ENCODE measurements at places on chromosomes 3 and 15.

- no peak for DNase-seq
Observed at GRCh38 chr3:133115176-133115575, 77.0 kb downstream of the TMEM108 start.

GRCh38 chr3:31882895-31883294 is 98.2 kb downstream of the OSBPL10 start:
- DNase-seq = no peak

DNA sequence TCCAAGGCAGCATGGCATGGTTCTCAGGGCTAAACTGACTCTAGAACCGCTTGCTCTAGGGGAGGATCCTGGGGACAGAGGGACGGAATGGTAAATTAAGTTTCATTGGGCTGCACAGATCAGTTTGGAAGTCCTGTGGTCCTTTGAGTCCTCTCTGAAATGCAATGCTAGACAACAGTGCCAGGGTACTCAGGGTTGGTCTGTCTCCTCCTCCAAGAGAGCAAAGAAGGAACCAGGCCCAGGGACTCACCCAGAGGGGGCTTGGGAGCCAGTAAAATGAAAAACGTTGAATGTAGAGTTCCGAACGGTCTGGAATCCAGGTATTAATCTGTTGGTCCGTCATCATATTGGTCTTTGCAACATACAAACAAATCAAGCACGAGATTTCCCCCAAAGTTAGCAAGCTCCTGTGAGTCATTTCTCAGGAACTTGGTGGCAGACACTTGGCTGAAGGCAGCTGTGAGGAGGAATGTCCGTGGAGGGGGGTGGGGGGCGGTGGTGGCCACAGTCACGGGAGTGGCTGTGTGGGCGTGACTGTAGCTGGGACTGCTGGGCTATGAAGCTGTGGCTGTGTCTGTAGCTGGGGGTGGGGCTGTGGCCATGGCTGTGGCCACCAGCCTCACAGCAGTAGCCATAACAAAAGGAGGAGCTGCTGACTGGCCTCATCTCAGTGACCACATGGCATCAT is 361.0 kb downstream of the SHQ1 start:
- DNase-seq = peak; percentile 54

DNA sequence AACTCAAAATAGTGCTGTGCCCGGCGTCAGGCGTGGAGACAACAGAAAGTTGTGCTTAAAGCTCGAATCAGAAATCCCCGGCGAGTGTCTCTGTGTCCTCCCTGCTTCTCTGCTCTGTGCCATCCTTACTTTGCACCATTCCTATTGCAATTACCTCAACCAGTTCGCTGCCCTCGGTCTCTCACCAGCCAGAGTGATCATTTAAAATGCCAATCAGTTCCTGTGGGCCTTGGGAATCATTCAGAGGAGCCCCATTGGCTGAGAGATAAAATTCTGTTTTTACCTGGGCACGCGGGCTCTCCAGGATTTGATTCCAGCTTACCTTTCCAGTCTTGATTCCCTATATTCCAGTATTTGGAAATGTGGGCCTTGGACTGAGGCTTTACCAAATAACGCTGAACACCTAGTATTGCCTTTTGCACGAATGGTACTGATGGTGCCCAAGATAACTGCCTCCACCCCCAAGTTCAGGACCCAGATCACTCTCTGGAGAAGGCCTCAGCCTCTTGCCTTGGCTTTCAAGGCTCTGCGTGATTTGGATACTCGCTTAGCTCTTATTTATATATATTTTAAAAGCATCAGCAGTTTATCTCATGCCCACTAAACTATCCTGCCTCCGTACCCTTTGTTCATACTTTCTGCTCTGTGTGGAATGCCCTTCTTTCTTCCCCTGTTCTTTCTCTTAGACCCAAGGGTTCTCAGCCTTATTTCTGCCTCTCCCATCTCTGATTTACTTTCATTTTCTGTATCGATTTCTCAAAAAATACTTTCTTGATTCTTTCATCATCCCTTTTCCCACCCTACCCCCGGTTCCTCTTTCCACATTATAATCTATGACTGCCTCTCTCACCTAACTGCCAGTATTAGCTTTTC is 863 bp downstream of the PSMA4 start:
- no peak for DNase-seq

DNA sequence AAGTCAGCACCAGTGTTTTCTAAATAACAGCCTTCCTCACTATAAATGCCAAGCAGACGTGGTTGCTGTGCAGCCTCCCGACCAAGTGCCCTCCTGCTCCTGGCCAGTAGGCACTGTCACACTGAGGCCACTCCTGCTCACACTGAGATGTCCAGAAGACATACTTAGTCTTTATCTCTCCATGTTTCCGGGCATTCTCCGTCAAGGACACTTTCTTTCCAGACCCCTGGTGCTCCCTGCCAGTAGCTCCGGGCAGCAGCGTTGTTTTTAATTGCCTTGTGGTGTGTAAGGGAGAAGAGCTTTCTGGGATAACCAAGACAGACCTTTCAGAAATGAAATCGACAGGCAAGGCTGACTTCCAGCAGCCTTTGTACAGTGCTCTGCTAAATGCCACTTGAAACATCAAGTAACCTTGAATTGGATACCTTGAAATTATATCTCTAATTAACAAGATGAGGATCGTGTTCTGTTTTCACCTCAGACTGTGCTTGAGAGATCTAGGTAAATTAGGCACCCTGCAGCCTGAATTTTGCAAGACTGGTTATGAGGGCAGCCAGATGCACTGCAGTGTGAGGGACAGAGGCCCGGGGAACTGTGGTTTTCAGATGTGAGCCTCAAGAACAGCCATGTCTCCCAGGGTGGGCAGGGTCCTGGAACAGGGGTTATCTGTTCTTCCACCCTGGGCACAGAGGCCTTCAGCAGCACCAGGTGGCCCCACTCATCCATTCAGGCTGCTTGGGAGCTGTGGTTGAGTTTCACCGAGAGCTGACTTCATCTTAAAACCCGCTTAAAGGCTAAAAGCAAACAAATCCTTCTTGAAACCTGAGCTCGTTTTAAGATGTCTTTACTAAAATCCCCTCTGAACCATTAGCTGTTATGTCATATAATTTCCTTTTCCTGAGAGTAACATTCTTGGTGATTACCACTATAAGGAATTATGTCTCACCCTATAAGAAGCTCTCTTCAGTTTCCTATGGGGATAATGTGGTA is 105.5 kb upstream of the IL12A start:
- peak; percentile 31 for DNase-seq
